Stimulated activated CD8-positive, alpha-beta memory T cell treated with anti-CD3 and anti-CD28 coated beads, Interleukin-15, amount 100 ng/mL, for 24 hours (primary cell): ENCODE measurements at places on chromosomes 12 and 14.

DNA sequence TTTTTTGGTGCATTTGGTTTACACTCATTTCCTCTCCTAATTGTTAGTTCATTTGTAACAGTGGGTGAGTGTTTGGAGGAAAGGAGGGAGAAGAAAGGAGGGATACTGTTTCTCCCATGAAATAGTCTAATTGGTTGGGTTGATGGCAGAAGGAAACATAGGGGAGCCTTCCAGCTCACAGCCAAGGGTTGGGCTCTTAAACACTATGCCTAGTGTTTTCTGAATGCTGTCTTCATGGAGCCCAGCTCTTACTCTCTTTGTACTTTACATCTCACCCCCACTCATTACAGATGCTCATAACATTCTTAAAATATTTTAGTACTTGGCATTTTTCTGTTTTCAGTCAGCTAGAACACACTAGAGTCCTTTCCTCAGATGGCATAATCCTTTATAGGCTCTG is 38.2 kb downstream of the BAZ2A start:
- no peak for DNase-seq

GRCh38 chr12:129871991-129872972 is 31.5 kb downstream of the TMEM132D start:
- no peak for DNase-seq

- no peak for DNase-seq
Observed at GRCh38 chr12:71900091-71900490, 38.6 kb upstream of the TPH2 start.

DNA sequence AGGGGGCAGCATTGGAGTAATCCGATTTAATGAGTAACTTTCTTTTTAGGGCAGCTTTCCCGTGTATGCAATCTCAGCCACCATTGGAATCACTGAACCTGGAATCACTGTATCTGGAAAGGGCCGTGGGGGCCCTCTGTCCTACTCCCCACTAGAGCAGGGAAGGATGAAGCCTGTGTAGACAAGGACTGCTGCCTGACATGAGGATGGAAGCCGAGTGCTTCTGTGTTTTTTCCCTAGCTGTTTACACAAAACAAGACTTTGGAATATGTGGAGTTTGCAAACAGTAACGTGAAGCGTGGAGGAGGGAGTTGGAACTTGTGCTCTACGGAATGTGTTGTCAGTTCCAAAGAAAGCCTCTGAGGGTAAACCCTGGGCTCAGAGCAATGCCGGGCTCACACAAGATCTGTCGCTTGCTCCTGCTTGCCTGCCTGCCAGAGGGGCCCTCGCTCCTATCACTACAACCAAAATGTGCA is 32.4 kb upstream of the HDAC7 start:
- no peak for DNase-seq

DNA sequence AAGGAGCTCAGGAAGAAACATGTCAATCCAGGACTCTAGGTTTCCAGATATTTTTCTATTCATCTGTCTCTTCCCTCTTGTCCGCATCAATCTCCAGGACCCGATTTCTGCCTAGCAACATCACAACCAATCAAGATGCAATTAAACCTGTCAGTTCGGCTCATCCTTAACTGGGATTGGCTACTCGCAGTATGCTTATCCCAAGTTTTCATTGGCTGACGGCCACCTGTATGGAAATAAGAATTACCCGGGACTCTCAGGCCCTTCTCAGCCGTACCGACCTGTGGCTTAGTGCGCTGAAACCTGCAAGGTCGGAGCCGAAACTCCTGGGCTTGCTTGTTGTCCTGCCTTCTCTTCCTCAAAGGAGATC is 20.4 kb upstream of the ATP5MC2 start:
- DNase-seq, result no peak

- no peak for DNase-seq
Observed at GRCh38 chr12:105852496-105852895, 286.3 kb downstream of the NUAK1 start.

DNA sequence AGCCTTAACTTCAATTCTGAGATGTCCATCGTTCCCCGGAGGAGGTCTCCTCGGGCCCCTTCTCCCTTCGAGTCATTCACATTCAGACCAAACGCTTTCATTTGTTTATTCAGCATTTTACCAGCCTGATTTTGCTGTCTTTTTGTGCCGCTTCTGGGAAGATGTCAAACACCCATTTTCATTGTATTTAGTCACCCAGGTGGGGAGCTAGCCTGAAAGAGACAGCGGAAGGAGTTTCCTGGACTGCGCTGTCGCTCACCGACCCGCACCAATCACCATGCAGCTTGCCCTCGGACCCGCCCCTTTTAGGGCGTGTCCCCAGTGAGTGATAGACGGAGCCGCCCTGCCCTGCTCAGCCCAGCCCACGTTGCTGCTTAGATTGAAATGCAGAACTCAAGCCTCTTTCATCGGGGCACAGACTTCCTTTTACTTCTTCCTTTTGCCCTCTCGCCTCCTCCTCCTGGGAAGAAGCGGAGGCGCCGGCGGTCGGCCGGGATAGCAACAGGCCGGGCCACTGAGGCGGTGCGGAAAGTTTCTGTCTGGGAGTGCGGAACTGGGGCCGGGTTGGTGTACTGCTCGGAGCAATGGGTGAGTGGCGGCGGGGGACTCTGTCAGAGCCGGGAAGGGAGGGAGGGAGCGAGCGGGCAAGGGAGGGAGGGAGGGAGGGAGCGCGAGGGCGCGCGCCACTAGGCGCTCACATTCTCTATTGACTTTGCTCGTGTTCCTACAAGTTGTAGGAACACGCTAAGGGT is at the start of gene PAX9:
Gene PAX9 (plus strand): TSS at position 355 of the 752 bp plus-strand sequence. CDS start 230 bp downstream, at position 585.
- no peak for DNase-seq

GRCh38 chr12:122872815-122873361 is 23.0 kb downstream of the VPS37B start:
- no peak for DNase-seq

- no peak for DNase-seq
Observed at GRCh38 chr12:29212682-29213403, 63.8 kb downstream of the FAR2 start.

DNA sequence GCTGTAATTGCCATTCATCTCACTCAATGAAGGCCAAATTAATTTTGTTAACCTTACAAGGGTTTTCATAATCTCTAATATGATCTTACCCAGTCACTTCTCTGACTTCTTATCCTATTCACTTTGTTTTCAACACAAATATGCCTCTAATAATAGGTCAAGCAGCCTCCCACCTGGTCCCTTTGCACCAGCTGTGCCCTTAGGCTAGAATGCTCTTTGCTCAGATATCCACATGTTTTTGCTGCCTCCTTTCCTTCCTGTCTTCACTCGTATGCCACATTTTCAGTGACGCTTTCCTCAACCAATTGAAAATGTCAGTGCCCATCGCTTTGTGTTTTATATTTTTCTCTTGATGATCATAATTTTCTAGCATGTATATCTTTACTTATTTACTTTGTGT is 106.4 kb upstream of the SYT10 start:
- no peak for DNase-seq

- no peak for DNase-seq
Observed at GRCh38 chr12:25889185-25889584, 69.3 kb upstream of the RASSF8 start.

DNA sequence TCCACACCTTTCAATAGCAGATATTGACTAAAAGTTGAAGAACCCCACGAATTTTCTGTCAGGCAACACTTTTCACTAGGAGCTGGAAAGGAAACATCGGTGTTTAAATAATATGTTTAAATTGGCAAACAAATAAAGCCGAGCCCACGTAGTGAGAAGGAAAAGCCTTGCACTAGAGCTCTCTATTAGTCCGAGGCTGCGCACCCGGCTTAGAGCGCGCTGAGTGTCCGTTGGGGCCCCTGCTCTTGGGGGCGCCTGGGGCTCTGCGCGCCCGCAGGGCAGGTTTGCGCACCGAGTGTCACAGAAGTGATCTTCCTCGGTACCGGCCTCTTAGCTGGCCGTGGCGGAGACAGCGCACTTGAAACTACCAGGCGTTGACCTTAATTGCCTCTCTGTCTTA is 6.4 kb downstream of the TTC6 start:
- no peak for DNase-seq

DNA sequence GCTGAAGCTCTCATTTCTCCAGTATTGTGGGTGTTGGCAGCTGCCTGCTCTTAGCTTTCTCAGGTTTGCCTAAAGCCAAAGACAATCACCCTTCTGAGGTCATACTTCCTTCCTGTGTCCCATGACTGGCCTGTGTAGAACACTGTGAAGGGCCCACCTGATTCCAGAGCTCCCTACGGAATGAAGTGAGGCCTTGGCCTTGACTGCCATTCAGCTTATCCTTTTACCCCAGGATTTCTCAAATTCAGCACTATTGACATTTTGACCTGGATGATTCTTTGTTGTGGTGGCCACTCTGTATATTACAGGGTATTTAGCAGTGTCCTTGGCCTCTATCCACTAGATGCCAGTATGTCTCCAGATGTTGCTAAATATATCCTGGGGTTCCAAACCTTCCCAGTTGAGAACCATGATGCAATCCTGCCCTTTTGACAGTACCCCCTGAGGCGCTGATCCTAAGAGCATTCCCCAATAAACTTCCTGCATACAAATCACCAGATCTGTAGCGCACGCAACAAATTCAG is 112.3 kb upstream of the KRR1 start:
- DNase-seq, result no peak

DNA sequence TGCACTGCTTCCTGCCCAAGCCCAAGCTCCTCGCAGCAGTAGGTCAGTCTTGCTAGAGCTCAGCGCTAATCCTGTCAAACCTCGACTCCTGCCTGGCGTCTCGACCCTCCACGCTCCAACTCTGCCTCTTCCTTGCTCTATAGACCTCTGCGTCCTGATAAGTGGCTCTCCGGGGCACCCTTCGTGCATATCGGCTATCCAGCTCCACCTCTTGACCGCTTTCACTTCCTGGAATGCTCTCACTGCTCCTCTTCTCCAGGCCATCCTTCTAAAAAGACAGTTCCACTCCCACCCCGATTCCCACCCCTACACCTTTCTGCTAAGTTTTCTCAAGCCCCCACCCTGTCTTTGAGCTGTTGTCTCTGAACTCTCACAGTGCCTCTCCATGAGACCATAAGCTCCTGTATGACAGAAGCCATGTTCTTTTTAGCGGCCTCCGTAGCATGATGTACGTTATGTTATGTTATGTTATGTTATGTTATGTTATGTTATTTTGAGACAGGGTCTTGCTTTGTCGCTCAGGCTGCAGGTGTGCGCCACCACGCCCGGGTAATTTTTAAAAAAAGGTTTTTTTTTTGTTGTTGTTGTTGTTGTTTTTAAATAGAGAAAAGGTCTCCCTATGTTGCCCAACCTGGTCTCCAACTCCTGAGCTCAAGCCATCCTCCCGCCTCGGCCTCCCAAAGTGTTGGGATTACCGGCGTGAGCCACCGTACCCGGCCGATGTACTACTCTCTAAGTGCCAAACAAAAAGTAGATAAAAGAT is 601 bp downstream of the COX14 start:
- DNase-seq, result peak; percentile 13

DNA sequence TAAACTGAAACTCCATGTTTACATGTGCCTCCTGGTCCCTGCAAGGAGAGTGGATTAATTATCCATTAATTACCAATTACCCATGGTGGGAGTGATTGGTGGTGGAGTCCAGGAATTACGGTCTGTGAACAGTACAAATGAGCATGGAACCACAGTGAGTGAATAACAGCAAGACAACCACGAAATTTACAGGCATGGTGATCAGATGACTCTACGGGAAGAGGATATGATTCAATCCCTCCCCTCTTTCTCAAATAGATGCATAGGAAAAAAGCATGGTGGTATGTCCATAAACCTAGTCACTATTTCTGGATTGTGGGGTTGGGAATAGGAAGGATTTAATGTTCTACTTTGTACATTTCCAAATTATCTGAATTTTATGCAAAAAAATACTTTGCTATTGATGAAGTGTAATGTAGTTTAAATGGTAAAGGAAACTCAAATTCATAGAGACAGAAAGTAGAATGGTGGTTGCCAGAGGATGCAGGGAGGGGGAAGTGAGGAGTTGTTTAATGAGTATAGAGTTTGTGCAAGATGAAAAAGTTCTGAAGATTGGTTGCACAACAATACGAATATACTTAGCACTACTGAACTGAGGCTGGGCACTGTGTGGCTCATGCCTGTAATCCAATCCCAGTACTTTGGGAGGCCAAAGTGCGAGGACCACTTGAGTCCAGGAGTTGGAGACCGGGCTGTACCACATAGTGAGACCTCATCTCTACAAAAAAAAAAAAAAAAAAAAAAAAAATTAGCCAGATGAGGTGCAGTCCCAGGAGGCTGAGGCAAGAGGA is 41.2 kb upstream of the C12orf75 start:
- DNase-seq, result no peak

DNA sequence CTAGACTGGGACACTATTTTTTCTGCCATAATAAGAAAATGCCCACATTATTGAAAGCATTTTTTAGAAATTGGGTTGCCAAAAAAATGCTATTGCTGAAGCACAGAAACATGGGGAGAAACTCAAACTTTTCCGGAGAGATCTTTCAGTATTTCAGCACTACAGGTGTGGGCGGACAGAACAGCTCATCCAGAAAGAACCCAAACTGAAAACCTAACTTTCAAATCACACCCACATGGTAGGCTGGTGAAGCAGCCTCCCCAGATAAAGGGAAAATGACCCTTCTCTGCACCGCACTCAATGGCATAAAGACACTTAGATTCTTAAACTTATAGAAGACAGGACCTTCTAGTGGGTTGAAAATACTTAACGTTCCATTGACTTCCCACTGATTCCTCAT is 62.3 kb upstream of the TMPO start:
- no peak for DNase-seq

- DNase-seq, result no peak
Observed at GRCh38 chr12:29551812-29552211, 54.3 kb upstream of the OVCH1 start.

DNA sequence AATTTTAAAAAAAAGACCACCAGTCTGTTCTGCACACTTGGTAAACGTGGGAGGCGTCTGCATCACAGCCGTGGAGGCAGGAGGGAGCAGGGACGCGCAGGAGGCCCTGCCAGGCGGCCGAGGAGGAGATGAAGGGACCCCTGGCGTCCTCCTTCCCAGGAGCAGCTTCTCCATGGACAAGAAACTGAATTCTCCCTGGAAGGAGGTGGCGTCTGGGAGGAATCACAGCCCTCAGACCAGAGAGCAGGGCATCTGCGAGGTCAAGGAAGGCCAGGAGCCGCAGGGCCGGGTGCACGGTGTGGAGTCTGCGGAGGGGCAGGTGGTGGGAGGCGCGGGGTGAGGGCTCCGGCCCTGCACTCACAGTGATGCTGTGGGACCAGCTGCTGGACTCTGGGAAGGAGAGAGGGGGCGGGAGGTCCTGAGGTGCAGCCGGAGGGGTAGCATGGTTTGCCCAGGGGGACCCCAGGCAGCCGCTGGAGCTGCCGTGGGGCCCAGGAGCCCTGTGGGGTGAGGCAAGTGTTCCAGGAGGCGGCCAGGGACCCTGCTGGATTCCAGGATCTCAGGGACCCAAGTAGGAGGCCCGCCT is 73.5 kb upstream of the GALNT9 start:
- no peak for DNase-seq

- no peak for DNase-seq
Observed at GRCh38 chr14:92317511-92317910, 5.5 kb upstream of the SLC24A4 start.

- no peak for DNase-seq
Observed at GRCh38 chr14:95098984-95099599, 58.2 kb downstream of the DICER1 start.

GRCh38 chr12:59414051-59414450 is 181.8 kb upstream of the SLC16A7 start:
- DNase-seq, result no peak

- DNase-seq, result no peak
Observed at GRCh38 chr14:100472094-100472455, 115.1 kb downstream of the BEGAIN start.
